ENCODE measurements at places on chromosomes 12 and 14. TPM values are rescaled to one million over a fixed set of nuclear protein-coding genes. Genes with fewer than 3 reads are reported as not detected.

Gene ACADS
- total RNA-seq: 4.2 TPM

Gene ENDOU
- not detected for total RNA-seq

Gene OR6C2
- not detected for total RNA-seq

Gene MFAP5
- not detected for total RNA-seq

Gene ADGRD1
- 1.9 TPM for total RNA-seq

Gene GZMH
- total RNA-seq: not detected

Gene PSMD9
- total RNA-seq: 19.8 TPM

Gene SMAGP
- total RNA-seq: 3.1 TPM

All from occipital lobe (tissue), 3 donors.